ENCODE measurements at places on chromosomes 11 and 22.

- no peak for DNase-seq
Measured at GRCh38 chr22:27783436-27784119, 18.0 kb downstream of the MN1 start.

DNA sequence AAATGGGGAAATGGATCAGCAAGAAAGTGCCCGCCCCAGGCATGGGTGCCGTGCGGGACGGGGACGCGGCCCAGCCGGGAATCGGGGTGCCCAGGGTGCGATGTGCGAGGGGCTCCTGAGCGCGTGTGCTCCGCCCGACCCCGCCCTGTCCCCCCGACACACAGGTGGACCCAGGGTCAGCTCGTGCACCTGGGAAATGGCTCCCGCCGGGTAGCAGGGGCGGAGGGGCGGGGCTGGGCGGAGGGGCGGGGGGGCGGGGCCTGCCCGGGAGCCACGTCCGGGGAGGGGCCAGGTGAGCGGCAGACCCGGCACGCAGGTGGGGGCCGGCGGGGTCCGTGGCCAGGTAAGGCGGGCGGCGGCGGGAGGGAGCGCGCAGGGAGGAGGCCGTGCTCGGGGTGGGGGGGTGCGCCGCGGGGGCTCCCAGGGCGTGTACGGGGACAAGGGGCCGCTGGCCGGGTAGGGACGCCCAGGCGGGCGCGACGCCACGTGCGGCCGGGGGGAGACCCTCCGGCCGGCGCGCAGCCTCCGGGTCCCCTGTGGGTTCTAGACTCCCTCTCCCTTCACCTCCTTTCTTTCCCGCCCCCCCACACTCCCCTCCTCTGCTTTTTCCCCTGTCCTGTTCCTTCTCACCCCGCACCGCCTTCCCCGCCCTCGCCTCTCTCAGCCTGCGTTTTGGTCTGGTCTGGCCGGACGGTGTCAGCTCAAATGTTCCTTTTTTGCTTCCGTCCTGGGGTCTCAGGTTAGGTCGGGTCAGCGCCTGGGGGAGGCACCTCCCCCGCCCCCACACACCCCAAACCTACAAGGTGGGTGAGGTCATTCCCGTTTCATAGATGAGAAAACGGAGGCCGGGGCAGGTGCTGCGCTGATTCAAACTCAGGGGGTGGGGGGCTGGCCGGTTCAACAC, at the start of gene ARHGAP8:
TSS of gene ARHGAP8 (plus strand) at position 291 of the 904 bp plus-strand sequence. CDS start 33,953 bp downstream, outside the sequence.
- DNase-seq, result no peak

DNA sequence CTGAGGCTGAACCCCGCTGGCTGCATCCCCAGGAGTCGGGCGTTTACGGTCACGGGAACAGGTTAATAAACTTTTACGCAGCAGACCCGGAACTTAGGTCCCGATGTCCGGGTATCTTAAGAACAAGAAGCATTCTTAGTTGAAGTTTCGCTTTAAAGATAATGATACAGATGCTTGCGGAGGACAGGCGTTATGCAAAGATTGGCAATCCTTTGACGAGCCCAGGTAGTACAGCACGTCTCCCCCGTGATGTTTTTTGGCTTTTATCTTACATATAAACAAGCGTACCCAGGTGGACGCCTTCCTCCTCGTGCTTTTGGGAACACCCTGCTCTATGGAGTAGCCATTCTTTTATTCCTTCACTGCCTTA, 871 bp upstream of the TOLLIP start:
- no peak for DNase-seq

DNA sequence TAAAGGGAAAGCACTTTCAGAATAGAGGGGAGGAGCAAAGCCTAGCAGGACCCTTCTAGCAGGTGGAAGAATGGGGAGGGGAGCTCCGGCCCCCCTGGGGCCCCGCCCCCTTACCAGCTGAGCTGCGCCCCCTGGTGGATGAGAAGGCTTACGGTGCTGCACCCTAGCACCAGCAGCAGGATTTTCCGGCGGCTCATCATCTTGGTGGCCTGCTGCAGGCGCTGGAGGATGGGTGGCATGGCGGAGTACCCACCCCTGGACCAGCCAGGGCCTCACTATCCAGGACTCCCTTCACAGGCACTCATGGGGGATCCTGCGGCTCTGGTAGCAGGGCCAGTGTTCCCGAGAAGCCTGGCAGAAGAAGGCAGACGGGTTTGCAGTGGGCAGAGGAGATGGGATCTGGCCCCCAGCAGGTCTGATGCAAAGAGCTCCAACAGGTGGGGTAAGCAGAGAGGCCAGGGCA, 3.8 kb downstream of the GAL3ST3 start:
- peak; percentile 89 for DNase-seq

DNA sequence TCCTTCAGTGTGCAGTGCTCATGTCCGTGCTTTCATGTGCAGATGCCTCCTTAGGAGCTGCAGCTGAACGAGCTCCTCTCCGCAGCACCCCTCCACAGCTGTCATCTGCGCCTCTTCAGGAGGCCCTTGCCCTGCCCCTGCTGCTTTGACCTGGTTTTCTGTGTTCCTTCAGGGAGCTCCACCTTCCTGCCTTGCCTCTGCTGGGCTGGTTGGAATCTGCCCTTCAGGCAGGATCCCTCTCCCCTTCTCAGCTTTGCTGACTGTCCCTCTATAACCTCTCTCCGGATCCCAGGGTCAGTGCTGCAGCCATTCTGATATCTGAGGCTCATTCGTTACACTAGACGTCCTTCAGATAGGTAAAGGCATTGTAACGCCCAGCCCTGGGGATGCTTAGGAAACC, 67.9 kb downstream of the SCN3B start:
- no peak for DNase-seq

DNA sequence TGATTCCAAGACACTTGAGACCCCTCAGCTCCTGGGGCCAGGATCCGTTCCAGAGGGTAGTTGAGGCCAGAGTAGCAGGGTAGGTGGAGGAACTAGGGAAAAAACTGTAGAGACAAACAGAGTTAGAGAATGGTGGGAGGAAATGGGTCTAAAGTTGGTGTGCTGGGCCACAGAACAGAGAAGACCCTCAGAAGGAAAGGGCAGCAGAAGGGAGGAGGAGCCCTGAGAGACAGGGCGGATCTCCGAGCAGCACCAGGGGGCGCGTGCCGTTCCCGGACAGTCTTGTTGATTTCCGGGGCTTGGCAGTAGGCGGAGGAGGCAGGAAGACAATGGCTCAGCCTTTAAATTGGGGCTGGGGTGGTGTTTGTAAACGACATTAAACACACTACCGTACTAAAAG, 2.4 kb upstream of the CECR2 start:
- no peak for DNase-seq

DNA sequence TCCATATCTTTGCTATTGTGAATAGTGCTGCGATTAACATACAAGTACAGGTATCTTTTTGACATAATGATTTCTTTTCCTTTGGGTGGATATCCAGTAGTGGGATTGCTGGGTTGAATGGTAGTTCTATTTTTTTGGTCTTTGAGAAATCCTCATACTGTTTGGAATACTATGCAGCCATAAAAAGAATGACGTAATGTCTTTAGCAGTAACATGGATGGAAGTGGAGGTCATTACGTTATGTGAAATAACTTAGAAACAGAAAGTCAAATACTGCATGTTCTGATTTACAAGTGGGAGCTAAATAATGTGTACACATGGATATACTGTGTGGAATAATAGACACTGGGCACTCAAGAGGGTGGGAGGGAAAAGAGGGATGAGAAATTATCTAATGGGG, 4.0 kb upstream of the MMP10 start:
- no peak for DNase-seq

- no peak for DNase-seq
Measured at GRCh38 chr11:17739945-17740338, 5.4 kb downstream of the KCNC1 start.

DNA sequence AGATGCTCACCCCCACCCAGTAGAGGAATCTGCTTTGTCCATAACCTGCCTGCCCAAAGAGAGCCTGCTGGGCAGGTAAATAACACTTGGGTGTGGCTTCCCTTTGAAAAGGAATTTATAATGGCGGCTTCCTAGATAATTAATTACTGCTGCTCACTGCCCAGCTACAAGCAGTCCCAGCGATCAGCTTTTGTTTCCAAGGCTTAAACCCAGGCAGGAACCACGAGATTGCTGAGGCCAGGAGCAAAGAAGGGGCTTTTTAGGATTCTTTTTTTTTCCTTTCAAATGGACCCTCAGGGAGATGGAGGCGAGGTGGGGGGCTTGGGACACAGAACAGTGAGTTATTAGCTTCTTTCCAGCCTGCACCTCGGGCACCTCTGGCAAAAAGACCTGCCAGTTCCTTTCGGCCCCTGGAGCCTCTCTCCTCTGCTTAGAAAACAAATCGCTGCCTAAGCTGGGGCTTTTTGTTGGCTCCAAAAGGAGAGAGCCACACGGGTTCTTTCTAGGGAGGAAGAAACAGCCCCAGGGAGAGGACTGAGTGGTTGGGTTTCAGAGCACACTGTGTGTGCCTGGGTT, 107.2 kb downstream of the TSPAN18 start:
- DNase-seq, result no peak

GRCh38 chr11:65539744-65540289, 14.9 kb downstream of the SCYL1 start:
- DNase-seq, result no peak

DNA sequence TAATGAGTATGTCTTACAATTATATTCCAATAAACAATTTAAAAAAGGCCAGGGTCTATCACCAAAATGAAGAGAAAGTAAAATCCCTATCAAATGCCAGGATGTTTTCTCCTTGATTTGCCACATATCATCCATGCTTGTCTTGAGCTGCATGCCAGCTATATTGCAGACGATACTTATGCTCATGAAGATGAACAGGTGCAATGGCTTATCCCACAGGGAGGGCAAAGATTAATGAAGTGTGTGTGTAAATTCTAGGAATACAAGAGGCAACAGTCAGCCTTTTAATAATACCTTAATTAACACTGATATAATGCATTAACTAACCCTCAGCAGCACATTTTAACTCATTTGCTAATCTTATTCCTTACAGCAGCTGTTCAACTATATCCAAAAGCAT, 850.5 kb downstream of the KCNA4 start:
- no peak for DNase-seq

DNA sequence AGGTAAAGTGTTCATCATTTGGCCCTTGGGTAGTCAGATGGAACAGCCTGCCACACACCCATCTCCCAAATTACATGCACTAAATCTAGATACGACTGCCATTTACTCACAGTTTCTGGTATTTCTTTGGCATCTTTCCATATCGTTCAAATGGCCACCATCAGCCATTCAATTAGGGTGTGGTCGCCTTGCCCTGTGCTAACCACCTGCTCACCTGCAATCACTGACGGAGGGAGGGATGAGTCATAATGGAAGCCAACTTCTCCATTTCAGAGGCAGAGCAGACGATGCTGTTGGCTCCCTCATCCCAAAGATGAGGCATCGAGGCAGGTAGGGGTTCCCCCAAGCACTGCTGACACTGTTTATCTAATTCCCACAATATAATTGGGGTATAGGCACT, 14.6 kb downstream of the MS4A6A start:
- DNase-seq, result no peak

DNA sequence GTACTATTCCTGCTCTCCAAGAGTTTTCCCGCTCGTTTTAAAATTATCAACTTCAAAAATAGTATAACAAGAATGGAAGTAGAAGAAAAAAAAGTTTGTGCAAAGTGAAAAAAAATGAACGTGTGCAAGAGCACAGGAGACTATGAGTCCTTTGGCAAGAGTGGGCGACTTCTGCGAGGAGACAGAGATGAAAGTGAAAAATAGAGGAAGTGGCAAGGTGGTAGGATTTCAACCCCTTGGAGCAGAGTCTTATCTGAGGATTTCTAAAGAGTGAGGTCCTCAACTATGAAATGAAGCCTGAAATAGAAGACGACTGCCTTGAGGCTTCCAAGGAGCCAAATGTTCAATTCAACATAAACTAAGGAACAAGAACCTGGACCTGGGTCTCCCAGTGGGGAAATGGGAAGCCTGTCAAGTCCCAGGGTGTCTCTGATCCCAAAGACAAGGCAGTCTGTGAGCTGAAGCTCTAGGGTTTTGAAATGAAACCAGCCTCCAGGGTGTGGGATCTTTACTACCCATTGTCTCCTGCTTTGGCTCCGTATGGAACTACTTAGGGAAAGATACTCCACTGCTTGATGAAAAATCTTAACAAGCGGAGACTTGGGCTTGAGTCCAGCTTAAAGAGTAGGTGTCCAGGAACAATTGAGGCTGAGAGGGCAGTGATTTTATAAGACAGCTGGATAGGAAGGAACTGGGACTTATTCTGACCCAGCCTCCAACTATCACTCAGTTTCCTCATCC, 4.8 kb downstream of the P4HA3 start:
- DNase-seq, result no peak

DNA sequence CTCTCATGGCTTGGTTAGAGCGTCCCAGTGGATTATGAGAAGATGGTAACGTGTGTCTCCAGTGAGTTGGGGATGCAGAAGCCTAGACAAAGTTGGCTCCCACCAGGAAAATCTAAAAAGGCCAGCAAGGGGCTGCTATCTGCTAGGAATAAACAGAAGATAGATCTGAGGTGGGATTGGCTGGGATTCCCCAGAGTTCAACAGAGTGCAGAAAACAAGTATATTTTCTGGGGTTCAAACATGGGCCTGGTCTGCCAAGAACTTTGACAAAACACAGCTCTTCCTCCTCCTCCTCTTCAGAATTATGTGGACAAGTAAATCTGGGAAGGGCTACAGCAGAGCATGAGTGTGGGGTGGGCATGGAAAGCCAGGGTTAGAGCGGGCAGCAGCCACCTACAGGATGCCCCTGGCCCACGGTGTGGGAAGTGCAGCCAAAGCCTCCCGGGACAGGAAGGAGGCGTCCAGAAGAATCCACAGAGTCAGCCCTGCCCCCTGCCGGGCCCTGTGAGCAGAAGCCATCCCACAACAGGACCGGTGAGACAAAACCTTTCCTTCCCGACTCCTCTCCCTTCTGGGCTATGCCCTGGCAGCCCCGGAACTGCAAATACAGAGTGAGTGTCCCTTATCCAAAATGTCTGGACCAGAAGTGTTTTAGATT, 67.1 kb downstream of the CD82 start:
- DNase-seq, result no peak

DNA sequence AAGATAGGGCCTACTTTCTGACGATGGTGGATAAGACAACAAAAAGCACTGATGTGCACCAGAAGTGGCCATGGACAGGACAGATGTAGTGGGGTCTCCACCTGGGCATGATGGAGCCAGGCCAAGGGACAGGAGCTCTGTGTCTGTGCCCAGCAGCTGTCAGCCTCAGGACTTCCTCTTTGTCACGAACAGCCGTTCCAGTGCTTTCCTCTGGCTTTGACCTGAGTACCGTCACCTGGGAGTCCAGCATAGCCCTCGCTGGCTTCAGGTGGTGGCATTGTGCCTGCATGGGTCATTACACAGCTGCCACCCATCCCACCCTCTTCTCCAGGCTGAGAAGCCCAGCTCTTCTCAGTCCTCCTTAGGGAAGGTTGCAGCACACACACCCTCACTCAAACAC, 137.8 kb downstream of the GRIK4 start:
- no peak for DNase-seq

DNA sequence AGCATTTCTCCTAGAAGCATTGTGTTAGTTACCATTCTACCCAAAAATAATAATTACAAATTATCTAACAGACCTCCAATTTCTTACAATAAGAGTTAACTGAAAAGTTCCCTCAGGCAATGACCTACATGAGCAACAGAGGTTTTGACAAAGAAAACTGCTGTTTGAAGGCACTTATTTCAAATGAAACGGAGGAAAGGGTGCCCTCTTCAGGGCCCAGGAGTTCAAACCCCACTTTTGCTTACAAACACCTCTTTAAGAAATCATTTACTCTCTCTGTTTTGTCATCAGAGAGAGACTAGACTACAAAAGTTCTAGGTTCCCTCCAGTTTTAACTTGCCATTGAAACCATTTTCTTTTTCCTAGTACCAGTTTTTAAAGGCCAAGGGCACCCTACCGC, 56.7 kb downstream of the AMBRA1 start:
- no peak for DNase-seq
